T-helper 2 cell (primary cell): ENCODE measurements at places on chromosomes 3 and 15.
A peak's percentile ranks its signal among the peaks of the same experiment; 100 is the strongest.

- no peak for DNase-seq
Measured at GRCh38 chr3:100500320-100500880, 8.0 kb downstream of the TMEM45A start.

- DNase-seq, result no peak
Measured at GRCh38 chr3:132317229-132317948, at the start of gene ACP3. TSS of gene ACP3 (plus strand) at chr3:132317407. CDS start at chr3:132317457, 50 bp downstream.

DNA sequence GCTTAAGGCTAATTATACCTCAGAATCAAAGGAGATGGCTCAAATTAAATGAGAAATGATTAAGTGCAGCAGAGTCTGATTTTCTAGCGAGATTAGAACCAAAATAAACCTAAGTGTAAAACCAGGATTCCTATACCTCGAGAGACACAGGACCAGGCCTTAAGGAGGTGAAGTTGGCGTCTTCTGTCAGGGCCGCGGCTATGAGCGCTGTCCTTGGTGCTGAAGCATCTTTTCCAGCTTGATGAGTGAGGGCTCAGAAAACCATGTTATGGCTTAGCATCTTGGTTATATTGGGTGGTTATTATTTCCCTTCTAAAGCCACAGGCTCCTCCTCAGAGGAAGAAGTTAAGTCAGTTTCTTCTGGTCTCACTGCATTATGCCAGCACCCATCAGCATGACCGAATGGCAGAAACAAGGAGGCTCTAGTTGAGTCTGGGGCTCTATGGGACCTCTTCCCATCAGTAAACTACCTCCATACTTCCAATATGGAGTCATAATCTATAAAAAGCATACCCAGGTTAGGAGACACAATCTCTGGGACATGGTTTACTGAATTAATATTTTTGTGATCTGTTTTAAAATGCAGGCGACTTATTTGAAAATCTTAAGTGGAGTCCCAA is 120.1 kb upstream of the NMNAT3 start:
- DNase-seq, result no peak

DNA sequence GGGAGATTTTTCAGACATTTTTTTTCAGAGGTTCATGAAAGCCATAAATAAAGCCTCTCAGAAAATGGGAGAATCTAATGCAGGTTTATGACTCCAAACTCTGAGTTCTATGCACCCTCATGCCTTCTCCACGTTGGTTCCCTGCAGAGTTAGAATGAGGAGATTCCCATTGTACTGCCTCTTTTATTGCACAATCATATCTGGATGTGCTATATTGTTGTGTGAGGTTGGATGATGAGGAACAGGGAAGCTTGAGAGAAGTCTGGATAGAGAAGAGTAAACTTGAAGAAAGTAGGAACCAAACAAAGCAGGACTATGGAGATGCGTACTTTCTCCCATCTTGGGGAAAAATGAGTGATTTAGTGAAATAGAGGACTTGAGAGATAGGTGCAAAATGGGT is 178.8 kb downstream of the PDCD6IP start:
- no peak for DNase-seq

DNA sequence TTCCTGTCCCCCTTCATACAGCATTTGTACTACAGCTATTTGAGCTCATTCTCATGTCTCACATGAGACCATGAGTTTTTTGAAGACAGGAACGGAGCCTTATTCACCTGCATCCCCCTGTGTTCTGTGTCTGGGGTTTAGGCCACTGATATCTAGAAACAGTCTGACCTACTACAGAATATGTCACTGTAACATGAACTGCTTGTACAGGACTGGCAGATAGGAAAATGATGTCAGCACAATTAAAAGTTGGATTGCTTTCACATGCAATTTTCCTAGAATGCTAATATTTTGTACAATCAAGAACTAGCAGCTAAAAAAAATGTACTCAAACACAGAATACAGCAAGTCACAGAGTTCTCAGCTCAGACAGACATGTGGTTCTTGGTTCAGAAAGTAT is 90.8 kb upstream of the FGF12 start:
- no peak for DNase-seq

DNA sequence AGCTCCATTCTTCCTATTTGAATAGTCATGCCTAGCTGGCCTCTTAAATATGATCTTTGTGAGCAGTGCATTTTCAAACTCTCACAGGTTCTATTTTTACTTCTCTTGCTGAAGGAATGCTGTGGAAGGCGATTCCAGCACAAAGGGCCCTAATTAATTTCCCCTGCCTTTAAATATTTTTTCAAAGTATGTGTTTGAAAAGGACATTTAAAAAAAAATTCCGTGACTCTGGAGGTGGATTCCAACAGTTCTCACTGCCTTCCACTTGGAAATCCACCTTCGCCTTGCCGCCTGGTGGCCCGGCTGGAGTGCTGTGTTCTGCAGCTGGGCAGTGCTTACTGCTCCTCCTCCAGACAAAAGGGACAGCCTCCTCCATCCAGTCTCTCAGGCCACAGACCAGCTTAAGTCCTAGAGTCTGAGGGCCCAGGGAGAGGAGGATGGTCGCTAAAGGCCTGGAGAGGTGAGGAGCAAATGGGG is 61.5 kb upstream of the CORO2B start:
- DNase-seq, result no peak

GRCh38 chr15:61815356-61816083 is 244.7 kb downstream of the VPS13C start:
- no peak for DNase-seq

DNA sequence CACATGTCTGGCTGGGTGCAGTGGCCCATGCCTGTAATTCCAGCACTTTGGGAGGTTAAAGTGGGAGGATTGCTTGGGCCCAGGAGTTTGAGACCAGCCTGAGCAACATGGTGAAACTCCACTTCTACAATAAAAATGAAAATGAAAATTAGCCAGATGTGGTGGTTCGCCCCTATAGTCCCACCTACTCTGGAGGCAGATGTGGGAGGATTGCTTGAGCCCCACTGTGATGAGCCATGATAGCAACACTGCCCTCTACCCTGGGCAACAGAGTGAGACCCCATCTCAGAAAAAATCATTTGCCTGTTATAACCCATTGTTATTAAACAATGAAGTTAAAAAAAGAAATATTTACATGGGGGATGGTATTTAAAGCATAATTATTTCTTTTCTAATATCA is 240.1 kb upstream of the ZPLD1 start:
- DNase-seq, result no peak

- no peak for DNase-seq
Measured at GRCh38 chr3:148319161-148319915, 378.4 kb upstream of the AGTR1 start.

DNA sequence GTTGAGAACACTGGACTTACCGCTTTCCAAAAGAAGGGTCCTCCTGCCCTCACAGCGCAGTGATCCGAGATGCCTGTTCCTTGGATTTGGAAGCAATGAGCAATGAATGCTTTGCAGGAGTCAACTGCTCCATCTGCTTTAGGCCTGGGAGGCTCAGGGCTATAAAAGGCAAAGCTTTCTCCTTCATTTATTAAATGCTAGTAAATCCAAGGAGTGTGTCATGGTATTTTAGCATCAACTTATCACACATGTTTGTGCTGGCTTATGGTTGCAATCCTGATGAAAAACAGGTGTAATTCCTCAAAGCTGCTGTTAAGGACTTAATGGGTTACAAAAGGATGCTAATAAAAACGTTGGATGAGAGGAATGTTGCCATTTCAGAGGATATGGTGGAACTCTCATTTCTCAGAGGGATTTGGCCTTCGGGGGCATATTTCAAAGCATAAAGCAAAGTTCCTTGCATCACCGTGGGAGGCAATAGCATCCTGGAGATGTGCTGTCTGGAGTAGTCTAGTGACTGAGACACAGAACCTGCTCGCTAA is 158.5 kb upstream of the TPM1 start:
- no peak for DNase-seq

- DNase-seq, result no peak
Measured at GRCh38 chr15:69659454-69660050, 206.9 kb downstream of the RPLP1 start.

DNA sequence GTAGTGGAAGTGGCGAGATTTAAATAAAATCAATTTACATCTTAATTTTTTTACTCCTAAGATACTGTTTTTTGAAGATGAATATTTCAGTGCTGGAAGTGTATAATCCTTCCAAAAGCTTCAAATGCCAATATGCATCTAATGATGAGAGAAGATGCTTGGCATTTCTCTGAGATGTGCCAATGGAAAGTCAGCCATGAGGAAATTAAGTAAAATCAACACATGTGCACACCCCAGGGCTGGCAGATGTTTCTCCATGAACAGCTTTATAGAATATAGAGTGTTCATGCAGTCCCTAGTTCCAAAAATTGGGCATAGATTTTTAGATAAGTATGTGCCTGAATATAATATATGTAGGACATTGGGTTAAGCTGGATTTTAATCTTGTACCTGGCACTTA is 90.1 kb downstream of the CPNE4 start:
- DNase-seq, result no peak

- DNase-seq, result peak; percentile 70
Measured at GRCh38 chr15:82952158-82953081, at the start of gene HOMER2. TSS of gene HOMER2 (minus strand) at chr15:82952720. CDS start at chr15:82952535, 185 bp downstream.

DNA sequence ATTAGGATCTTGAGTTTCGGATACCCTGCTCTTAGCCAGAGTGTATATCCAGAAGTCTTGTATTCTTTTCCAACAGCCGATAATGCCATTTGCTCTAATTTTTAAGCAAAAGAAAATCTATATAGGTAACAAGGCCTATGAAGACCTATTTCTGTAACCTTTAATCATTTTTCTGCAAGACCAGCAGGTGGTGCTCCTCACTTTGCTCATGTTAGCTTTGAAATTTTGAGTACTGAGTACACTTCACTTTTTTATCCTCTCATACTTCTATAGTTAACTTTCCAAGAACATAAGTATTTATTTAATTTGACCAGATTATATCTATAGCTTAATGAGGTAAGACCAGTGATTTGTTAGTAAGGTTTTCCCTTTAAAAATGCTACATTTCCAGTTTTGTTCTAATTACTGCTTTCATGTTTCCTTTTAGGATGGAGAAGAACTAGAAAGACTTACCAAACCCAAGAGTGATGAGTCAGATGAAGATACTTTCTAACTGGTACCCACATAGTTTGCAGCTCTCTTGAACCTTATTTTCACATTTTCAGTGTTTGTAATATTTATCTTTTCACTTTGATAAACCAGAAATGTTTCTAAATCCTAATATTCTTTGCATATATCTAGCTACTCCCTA is 20.5 kb downstream of the SLC35A5 start:
- no peak for DNase-seq

DNA sequence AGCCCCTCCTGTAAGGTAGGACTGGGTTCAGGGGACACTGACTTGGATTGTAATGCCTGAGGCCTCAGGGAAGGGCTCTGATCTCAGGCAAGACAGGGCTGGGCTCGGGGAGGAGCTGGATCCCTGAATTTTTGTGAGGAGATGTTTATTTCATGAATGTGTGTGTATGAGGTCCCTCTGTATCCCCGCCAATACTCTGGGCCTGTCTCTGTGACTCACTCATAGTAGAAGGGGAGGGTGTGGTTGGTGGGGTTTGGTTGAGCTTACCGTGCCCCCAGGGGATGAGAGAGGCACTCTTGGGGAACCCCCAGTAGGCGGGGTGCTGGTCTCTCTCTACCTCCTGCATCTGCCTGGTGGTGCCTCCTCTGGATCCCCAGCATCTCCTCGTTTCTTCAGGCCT is 28.1 kb downstream of the RPSA start:
- DNase-seq, result no peak

GRCh38 chr3:126523745-126524428 is at the start of gene CHST13:
TSS of gene CHST13 (plus strand) at chr3:126524155. CDS start at chr3:126524333, 178 bp downstream.
- DNase-seq, result no peak

GRCh38 chr3:18049096-18049495 is 306.7 kb upstream of the TBC1D5 start:
- no peak for DNase-seq

GRCh38 chr3:114584734-114585371 is 291.0 kb downstream of the TIGIT start:
- no peak for DNase-seq

DNA sequence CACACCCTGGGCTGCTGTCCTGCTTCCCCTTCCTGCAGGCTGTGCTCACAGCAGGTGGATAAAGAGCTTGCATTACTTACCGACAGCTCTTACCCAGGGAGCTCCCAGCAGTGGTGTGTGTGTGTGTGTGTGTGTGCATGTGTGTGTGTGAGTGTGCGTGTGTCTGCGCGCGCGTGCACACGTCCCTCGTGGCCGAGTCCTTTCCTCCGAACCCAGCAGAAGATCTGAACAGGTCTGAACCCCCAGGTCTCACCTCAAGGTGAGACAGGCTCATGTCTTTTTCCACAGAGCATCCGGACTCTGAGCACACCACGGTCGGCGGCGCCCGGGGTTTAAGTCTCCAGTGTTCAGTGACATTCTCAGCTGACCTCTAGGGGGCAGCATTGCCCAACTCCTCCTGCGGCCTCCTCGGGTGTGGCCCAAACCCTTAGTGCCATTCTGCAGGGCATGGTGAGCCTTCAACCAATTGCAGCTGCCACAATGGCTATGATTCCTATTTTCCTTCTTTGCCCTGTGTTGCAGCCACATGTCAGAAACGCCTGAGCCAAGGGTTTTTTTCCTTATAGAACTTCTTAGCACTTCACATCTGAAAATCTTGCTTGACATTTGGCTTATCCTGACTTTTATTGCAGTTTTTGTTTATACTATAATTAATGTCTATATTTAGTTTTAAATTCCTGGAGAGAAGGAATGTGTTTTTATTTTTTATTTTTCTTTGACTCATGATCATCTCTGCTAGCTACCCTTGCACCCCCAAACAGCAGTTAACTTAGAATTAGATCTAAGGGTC is 64.1 kb upstream of the KLHL25 start:
- peak; percentile 64 for DNase-seq

DNA sequence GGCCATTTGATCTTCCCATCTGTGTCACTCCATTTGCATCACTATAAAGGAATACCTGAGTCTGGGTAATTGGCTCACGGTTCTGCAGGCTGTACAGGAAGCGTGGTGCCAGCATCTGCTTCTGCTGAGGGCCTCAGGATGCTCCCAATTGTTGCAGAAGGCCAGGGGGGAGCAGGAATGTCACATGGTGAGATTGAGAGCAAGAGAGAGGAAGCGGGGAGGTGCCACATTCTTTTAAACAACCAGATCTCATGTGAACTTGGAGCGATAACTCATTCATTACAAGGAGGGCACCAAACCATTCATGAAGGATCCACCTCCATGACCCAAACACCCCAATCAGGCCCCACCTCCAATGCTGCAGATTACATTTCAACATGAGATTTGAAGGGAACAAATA is 13.1 kb upstream of the RAB7A start:
- no peak for DNase-seq

- no peak for DNase-seq
Measured at GRCh38 chr3:32814361-32814760, 3.4 kb upstream of the TRIM71 start.
